ENCODE measurements at places on chromosomes 12 and 14.
A peak's percentile ranks its signal among the peaks of the same experiment; 100 is the strongest.

DNA sequence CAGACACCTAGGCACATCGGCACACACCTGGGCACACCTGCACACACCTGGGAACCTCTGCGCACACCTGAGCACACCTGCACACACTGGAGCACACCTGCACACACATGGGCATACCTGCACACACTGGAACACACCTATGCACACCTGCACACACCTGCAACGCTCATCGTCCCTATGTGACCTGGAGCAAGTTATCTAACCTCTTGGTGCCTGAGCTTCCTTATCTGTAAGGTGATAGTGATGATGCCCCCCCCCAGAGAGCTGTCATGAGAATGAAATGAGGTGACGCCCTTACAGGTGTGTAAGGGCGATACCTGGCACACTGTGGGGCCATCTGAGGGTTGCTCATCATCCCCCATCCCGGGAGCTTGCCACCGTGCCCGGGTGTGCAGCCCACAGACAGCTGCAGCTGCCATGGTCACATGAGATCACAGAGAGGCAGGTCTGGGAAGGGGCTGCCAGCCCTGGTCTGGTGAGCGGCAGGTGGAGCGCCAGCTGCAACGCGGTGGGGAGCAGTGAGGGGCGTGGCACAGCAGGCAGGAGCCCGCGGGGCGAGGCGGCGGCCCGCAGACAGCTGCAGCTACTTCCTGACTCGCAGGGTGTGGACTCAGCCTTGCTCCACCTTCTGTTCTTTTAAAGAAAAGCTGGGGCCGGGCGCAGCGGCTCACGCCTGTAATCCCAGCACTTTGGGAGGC is 59.9 kb upstream of the FBRSL1 start:
- peak; percentile 46 for DNase-seq

- DNase-seq, result peak; percentile 22
These were observed 947 bp upstream of the LRRC9 start for GRCh38 chr14:59918824-59919569.

- DNase-seq, result no peak
These were observed 43.1 kb upstream of the DICER1 start for GRCh38 chr14:95200404-95200803.

DNA sequence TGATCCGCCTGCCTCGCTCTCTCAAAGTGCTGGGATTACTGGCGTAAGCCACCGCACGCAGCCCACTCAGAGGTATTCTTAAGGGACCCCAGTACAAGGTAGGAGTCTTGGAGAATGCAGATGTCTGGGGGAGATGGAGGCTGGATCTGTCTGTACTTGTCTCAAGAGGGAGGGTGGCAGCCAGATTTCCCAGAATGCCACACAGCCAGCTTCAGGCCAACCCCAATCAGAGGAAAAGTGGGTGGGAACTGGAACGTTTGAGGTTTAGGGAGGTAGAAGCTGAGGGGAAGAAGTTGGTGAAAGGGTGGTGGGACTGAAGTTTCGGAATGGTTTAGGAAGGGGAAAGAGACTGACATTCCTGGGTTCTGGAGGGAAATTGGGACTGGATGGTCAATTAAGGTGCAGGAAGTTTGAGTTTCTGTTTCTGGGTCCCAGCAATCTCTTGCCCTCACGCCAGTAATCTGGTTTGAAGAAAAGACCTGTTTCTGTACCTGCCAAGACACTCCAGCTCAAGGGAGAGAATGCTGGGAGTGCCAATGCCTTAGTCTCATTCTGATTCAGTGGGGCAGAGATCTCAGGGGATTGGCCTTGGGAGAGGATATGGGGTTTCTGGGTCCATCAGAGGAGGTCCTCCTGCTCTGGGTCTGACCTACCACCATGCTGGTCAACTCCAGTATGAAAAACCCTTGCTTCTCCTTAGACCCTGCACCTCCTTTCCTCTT is 8.1 kb upstream of the ZNF385A start:
- DNase-seq, result no peak

DNA sequence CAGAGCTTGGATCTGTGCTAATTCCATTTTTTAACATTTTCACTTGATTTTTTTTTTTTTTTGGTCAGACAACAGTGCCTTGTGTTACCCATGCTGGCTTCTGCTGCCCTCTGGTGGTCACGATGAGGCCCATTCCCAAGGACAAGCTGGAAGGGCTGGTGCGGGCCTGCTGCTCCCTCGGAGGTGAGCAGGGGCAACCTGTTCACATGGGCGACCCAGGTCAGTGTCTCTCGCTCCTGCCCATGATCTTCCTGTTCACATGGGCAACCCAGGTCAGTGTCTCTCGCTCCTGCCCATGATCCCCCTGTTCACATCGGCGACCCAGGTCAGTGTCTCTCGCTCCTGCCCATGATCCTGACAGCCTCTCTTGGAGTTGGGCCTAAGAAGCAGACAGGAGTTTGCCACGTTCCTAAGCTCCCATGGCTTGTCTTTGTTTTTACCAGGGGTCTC is 59.4 kb downstream of the DGLUCY start:
- peak; percentile 84 for DNase-seq

DNA sequence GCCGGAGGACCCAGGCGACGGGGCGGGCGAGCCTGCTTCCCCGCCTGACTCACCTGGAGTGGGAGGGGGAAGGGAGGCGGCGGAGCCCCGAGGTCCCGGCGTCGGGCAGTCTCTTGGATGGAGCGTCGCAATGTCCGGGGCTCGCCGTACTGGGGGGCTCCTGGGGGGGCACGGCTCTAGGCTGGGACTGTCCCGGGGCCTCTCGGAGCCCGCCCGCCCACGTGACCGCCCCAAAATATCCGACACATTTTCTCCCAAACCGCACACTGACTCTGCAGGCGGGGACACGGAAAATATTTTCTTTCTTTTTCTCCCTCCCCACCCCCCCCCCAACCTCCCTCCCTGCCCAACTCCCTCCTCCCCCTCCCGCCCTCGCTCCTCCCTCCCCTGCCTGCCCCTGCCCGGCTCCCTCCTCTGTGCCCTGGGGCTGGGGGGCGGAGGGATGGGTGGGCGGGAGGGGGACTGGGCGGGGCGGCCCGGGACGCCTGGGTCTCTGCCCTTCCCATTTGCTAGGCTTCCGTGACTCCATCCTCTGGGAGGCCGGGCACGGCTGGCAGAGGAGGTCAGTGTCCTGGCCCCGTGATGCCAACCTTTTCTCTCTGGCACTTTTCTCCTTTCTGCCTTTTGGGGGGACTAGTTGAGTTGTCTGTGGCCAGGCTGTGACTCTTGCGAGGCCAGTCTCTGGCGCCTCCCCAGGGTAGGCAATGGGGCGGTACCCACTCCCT is at the start of gene RARG:
Gene RARG (minus strand): TSS at position 289 of the 725 bp plus-strand sequence. CDS start 4,664 bp downstream, outside the sequence.
- peak; percentile 66 for DNase-seq

GRCh38 chr14:70278281-70278680 is 81.2 kb downstream of the COX16 start:
- DNase-seq, result no peak

DNA sequence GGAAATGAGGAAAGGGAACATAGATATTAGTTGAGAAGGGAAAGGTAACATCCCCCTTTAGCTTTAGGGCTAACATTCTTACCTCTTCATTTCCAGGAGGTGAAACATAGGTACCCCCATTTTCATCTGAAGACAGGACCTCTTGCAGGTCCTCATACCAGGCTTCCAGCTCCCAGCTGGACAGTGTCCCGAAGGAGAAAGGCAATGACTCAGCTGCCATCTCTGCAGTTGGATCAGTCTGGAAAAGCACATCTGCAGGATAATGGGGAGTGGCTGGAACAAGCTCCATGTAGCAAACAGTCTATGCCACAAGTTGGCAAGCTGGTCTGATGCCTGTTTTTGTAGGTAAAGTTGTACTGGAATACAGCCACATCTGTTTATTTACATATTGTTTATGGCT is 3.1 kb downstream of the DDIT3 start:
- no peak for DNase-seq

GRCh38 chr14:37668646-37669045 is 73.2 kb downstream of the TTC6 start:
- DNase-seq, result no peak
